ENCODE measurements at places on chromosomes 16 and 17. TPM values are rescaled to one million over a fixed set of nuclear protein-coding genes. Genes with fewer than 3 reads are reported as not detected.

GRCh38 chr17:70271672-70272071, 102.3 kb downstream of the KCNJ2 start:
- DNase-seq, result no peak

DNA sequence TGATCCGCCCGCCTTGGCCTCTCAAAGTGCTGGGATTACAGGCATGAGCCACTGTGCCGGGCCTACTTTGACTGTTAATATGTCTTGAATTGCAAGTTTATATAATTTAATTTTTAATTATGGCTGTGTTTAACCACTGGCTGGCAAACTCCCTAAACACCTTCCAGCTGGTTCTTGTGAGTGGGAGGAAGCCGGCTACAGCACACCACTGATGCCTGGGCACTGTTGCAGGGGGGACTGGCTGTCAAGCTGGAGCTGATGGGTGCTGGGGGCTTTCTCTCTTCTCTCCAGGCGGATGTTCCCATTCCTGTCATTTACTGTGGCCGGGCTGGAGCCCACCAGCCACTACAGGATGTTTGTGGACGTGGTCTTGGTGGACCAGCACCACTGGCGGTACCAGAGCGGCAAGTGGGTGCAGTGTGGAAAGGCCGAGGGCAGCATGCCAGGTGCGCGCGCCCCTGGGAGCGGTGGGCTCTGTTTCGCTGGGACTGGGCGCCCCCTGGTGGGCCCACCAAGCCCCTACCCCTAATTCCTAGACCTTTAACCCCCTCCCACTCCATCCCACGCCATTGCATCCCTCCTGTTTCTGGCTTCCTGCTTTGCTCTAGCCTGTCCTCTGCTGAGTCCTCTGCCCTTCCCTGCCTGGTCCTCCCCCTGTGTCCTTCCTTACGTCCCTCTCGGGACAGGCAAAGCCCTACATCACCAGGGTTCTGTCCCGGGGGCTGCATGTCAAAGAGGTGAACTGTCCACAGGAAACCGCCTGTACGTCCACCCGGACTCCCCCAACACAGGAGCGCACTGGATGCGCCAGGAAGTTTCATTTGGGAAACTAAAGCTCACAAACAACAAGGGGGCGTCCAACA, 9.5 kb downstream of the TBX21 start:
- peak; percentile 39 for DNase-seq

GRCh38 chr16:71205482-71206131, 24.9 kb downstream of the HYDIN start:
- DNase-seq, result no peak

- no peak for DNase-seq
Observed at GRCh38 chr17:50093807-50094206, 1.3 kb upstream of the PDK2 start.

- no peak for DNase-seq
Observed at GRCh38 chr17:1577583-1578013, 15.0 kb upstream of the PITPNA start.

UNK gene
- total RNA-seq, result 49.2 TPM

- DNase-seq, result no peak
Observed at GRCh38 chr16:30457256-30457655, 11.6 kb upstream of the SEPHS2 start.

- peak; percentile 93 for DNase-seq
Observed at GRCh38 chr17:48618256-48618896, 3.3 kb upstream of the HOXB8 start.

GRCh38 chr17:37691807-37692206, 48.6 kb upstream of the DDX52 start:
- no peak for DNase-seq

RSKR gene
- 27.5 TPM for total RNA-seq

DNA sequence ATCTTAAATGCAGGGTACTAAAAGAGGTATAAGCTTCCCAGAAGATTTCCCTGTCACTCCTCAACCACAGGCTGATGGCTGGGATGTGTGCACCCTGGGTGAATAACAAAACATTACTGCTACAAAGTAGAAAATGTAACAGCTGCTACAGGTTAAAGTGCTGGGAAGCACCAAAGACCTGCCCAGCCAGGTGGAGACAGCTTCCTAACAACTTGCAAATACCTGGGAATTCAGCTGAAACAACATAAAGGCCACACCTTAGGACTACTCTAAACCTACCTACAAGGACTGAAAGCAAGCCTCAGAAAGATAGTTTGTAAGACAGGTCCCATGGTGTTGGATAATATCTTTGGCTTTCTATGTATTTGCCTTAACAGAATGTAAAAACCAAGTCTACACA, 118.5 kb downstream of the CEP112 start:
- no peak for DNase-seq

- no peak for DNase-seq
Observed at GRCh38 chr16:46937536-46937935, 35.9 kb downstream of the DNAJA2 start.

DNA sequence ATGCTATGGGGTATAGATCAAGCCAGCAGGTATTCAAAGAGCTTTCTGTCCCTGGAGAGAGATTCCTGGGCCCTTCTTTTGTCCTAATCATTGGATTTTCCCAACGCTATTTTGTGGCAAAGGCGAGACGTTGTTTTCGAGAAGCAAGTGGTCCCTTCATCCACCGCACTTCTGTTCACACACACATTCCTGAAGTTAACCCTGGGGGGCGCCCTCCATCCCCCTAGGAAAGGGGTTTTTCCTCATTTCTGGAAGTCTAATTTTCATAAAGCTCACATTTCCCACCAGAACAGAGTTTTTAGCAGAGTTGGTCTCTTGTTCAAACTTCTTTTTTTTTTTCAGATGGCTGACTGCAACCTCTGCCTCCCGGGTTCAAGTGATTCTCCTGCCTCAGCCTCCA, 11.9 kb downstream of the SCGB1C2 start:
- peak; percentile 23 for DNase-seq

GRCh38 chr16:49340466-49340865, 33.1 kb upstream of the C16orf78 start:
- peak; percentile 7 for DNase-seq

MVP gene
- 158 TPM for total RNA-seq

- no peak for DNase-seq
Observed at GRCh38 chr17:48393283-48393682, 36.7 kb downstream of the SKAP1 start.

GRCh38 chr17:2656283-2656682, 55.3 kb downstream of the CLUH start:
- no peak for DNase-seq

DNA sequence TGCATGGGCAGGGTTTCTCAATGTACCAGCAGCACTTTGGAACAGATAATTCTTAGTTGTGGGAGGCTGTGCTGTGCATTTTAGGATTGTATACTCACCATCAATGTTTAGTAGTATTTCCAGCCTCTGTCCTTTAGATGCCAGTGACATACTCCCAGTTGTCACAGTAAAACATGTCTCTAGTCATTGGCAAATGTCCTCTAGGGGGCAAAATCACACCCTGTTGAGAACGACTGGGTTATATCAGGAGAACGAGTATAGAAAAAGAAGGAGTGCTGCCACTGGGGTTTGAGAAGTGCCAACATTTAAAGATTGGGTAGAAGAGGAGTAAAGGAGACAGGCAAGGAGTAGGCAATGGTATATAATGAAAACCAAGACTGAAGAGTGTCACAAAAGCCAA, 37.9 kb upstream of the SMIM36 start:
- no peak for DNase-seq

All from ureter (tissue), 1 donor.